ENCODE measurements at places on chromosomes 7 and 10. TPM values are rescaled to one million over a fixed set of nuclear protein-coding genes. Genes with fewer than 3 reads are reported as not detected.

- no peaks in the 10 kb centered on the region for H3K36me3 ChIP-seq
- no peak for DNase-seq
- no peaks in the 10 kb centered on the region for H3K27me3 ChIP-seq
- no peak overlapping the region for H3K4me3 ChIP-seq
These were observed 265.0 kb upstream of the TCERG1L start for GRCh38 chr10:131576341-131577177.

DNA sequence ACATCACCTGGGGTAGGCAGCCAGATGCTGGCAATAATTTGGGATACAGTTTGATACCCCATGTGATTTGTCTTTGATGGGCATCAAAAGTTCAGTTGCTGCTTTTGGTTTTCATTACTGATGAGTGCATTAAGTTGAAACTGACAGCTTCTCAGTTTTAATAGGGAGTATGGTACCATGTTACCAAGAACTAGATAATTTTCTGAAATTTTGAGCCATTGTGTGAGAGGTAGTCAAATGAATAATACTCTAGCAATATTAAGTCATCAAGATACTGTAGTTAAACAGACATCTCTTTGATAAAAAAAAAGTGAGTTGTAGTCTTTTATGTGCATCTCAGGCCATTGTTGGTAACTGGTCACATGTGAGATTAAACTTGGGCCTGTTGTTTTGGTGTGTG is 71.5 kb downstream of the ST7 start:
- no peaks in the 10 kb centered on the region for H3K36me3 ChIP-seq
- H3K4me3 ChIP-seq = no peak overlapping the region
- no peak for DNase-seq

- H3K27ac ChIP-seq = no peak overlapping the region
- H3K4me1 ChIP-seq = no peaks in the 10 kb centered on the region
- H3K4me3 ChIP-seq = no peak overlapping the region
- no peak for DNase-seq
These were observed 8.1 kb upstream of the FAM107B start for GRCh38 chr10:14782691-14783363.

Gene ANKRD61
- total RNA-seq = 0.42 TPM

GRCh38 chr10:42593284-42593683 is 45.1 kb downstream of the ZNF33B start:
- H3K27me3 ChIP-seq = no peaks in the 10 kb centered on the region
- no peak overlapping the region for H3K27ac ChIP-seq
- DNase-seq = peak; percentile 1
- H3K36me3 ChIP-seq = peaks cover 42% of the 10 kb centered on the region

DNA sequence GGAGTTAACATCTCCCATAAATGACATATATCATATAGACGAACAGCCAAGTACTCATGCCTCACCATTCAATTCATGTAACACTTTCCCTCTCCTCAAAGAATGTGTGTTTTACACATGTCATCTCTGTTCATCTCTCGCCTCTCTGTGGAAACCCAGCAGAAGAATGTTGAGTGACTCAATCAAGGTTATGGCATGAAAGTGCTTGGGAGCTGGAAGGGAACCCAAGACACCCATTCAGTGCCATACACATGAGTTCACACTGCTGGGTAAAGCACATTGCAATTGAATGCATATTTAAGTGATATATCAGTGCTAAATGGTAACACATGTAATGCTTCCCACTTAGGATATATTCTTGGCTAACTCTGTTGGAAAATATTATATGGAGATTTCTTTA is 322.9 kb downstream of the PTEN start:
- H3K27me3 ChIP-seq = no peaks in the 10 kb centered on the region
- no peak overlapping the region for H3K27ac ChIP-seq
- DNase-seq = no peak
- H3K36me3 ChIP-seq = no peaks in the 10 kb centered on the region
- no peaks in the 10 kb centered on the region for H3K4me1 ChIP-seq
- H3K4me3 ChIP-seq = no peak overlapping the region

- H3K27me3 ChIP-seq = no peaks in the 10 kb centered on the region
- H3K27ac ChIP-seq = no peak overlapping the region
- no peak for DNase-seq
- H3K4me3 ChIP-seq = no peak overlapping the region
- no peaks in the 10 kb centered on the region for H3K4me1 ChIP-seq
- no peaks in the 10 kb centered on the region for H3K36me3 ChIP-seq
These were observed 103.0 kb upstream of the PCGF5 start for GRCh38 chr10:91117505-91117904.

Gene TMEM196
- total RNA-seq = not detected

DNA sequence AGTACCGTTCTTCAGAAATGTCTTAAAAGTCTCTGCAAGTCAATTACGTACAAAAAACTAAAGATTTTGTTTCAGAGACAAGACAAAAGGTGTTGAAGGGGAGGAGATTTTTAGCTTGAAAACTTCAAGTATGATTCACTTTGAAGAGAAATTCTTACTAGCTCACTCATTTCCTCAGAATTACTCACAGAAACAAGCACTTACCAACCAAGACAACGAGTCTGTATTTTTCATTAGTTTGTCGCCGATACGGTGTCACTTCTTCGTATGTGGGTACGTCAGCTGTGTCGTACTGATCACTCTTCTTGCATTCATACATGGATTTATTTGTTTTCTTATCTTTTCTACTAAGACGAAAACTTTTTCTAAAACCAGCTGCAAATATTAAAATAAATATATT is 90.6 kb upstream of the ODAD2 start:
- no peaks in the 10 kb centered on the region for H3K4me1 ChIP-seq
- H3K27me3 ChIP-seq = no peaks in the 10 kb centered on the region
- no peak overlapping the region for H3K4me3 ChIP-seq
- DNase-seq = no peak
- no peaks in the 10 kb centered on the region for H3K36me3 ChIP-seq

- no peaks in the 10 kb centered on the region for H3K36me3 ChIP-seq
- peaks cover 15% of the 10 kb centered on the region for H3K4me1 ChIP-seq
- H3K27me3 ChIP-seq = no peaks in the 10 kb centered on the region
- no peak for DNase-seq
- no peak overlapping the region for H3K4me3 ChIP-seq
- no peak overlapping the region for H3K27ac ChIP-seq
These were observed 113.1 kb downstream of the ARL4A start for GRCh38 chr7:12800486-12800885.

Gene CPA4
- total RNA-seq = not detected

- no peaks in the 10 kb centered on the region for H3K27me3 ChIP-seq
- H3K4me3 ChIP-seq = no peak overlapping the region
- no peaks in the 10 kb centered on the region for H3K36me3 ChIP-seq
- no peaks in the 10 kb centered on the region for H3K4me1 ChIP-seq
- H3K27ac ChIP-seq = no peak overlapping the region
These were observed 29.5 kb upstream of the C7orf33 start for GRCh38 chr7:148561099-148561498.

DNA sequence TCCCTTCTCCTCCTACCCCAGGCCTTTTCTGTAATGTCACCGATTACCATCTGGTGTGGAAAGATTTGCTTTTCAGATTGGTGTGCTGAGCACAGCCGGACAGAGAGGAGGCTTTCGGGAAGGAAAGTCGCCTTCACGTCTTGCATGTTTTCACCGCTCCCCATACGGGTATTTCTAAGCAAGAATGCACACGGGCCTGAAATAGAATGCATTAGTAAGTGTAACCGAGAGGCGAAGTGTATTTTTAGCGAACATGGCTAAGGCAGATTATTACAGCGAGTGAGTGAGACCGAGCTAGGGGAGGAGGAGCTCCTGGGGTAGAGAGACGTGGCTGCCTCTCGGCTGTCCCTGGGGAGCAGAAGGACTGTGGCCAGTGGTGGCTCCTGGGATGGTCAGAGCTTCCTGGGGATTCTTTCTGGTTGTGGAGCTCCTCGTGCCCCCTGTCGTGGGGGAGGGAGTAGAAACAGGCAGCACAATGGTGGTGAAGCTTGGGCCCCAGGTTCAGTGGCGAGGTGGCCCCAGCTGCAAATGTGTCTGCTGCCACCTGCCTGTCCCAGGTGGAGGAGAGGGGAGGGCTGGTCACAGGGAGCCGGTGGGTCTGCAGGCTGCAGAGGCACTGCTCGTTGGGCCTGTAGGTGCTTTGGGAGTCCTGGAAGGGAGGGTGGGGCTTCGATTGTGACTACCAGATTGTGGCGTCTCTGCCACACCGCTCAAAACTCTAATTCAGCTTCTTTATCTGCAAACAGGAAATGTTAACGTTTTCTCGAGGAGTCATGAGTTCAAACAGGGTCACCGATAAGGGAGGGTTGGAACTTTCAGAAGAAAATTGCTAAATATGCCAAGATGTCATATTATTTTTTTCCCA is 135.8 kb downstream of the CAMK1D start:
- H3K4me1 ChIP-seq = peaks cover 17% of the 10 kb centered on the region
- no peaks in the 10 kb centered on the region for H3K36me3 ChIP-seq
- H3K27me3 ChIP-seq = no peaks in the 10 kb centered on the region
- no peak overlapping the region for H3K4me3 ChIP-seq
